ENCODE measurements at places on chromosomes 2 and 18.

DNA sequence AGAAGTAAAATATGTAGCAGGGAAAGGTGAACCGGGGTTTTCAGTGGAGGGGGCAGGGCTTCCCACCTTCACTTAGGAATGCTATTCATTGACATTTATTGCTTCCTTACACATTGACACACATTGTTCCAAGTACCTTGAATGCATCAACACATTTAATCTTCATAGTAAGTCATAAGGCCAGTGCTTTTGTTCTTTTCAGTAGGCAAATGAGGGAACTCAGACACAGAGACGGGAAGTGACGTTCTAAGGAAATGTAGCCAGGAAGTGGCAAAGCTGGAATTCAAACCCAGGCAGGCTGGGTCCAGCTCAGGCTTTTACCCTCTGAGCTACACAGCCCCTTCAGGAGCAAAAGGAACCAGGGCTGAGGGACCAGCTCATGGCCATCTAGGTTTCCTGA is 20.7 kb downstream of the BMP10 start:
- DNase-seq, result no peak

GRCh38 chr2:231191896-231192872 is 6.2 kb upstream of the ARMC9 start:
- no peak for DNase-seq

DNA sequence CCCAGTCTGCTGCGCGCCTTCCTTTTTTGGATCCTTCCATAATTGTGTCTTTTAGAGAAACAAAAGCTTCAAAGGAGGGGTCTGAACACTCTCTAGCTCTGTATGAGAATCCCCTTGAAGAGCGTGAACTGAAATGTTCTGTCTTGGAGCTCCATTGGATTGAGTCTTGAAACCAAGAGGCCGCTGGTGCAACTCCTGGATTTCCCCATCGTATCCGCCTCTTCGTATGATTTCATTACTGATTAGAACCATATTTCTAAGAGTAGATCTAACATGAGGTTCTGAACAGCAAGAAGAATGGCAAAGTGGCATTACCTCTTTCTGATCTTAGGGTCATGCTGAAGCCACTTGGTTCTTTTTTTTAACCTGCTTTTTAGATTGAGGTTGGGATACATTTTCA is 31.4 kb upstream of the NRP2 start:
- DNase-seq, result no peak

DNA sequence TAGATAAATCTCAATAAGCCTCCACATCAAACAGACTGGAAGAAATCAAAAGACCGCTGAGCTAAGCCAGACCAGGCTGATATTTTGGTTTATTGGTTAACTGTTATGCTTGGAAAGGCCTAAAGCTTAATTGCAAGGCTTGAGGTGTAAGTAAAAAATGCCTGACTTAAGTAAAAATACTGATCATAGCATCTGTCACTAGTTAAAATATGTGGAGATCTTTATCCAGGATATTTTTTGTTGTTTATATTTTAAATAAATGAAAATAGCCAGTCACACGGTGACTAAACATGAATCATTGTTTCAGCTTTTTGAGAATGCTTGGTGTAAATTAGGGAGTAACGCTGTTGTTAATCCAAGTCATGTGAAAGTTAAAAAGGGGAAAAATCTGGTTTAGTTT is 127.9 kb downstream of the THADA start:
- DNase-seq, result no peak

GRCh38 chr2:222912776-222913175 is 51.9 kb downstream of the ACSL3 start:
- no peak for DNase-seq

GRCh38 chr2:159677654-159678053 is 34.7 kb upstream of the MARCHF7 start:
- DNase-seq, result peak; percentile 3

DNA sequence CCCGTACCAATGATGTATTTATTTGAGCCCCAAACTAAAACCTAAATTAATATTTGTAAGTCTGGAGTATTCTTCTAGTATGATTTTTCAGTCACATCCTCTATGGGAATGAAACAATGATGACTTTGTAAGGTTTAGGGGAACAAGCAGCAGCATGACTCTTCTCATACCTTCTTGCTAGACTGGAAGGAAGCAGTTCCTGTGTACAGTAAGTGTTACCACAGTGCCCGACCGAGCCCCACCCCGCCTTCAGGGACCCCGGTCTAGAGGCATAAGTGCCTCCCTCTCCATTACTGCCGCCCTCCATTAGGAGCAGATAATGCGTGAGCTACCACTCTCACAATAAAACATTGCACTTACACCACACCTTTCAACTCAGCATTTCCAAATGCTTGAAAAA is 599.3 kb downstream of the ARHGAP15 start:
- no peak for DNase-seq
